ENCODE measurements at places on chromosomes 5 and 9.

DNA sequence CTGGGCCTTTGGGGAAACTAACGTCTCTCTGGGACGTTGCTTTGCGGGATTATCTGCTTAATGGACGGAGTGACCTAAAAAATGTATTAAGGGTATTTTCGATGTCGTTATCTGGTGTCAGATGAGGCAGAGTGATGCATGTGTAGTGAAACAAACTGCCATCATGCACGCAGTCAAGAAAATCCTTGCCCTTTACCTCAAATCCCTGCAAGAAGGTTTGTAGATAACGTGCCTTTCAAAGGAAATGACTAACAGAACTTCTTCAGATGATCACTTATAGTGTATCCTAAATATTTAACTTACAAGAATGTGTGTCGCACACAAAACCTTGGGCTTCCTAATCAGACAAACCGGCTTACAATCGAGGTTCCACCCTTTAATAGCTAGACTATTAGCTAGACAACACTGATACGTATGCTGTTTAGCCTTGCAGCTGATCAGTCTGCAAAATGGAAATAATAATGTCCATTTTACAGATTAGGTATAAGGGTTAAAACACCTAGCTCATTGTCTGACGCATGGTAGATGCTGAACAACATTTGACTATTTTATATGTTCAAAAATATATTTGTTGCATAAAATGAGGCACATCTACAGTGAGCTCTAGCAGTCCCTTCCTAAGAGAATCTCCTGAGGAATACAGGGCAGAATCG lies 541 bp upstream of the TBCA start:
- no peak for DNase-seq

DNA sequence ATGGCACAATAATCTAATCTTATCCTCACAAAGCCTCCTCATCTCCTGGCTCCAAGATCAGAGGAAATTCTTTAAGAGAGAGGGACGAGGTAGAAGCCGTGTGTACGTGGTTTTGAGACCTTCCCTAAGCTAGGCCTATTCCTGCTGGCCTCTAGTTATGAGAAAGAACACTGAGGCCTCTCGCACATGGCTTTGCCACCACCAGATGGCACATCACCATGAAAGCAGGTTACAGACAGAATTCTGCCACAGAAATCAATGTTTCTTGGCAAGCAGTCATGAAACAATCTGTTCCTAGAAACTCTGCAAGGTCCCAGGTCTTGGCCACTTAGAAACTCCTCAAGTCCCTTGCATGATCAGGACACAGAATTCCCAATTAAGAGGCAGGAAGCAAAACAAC lies 268.2 kb upstream of the TAS2R1 start:
- no peak for DNase-seq

DNA sequence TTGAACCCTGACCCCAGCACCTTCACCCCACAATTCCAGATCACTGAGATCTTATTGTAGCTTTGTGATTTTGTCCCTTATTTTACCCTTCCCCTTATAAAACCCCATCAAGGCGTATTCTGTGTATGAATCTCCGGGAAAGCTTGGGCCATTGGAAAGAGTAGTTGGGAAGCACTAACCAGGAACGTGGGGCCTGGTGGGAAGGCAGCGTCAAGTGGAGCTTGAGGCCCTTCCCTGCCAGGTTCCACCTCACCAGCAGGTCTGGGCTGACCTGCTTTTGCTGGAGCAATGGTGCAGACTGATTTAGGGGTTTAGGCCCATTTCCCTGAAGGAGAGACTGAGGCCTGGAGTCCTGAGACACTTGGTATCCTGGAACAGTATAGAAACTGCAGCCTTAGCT lies 9.3 kb downstream of the PHF2 start:
- no peak for DNase-seq

GRCh38 chr5:6185574-6185973 lies 192.8 kb downstream of the MED10 start:
- no peak for DNase-seq

- no peak for DNase-seq
These were observed 426 bp downstream of the C7 start for GRCh38 chr5:40909723-40910122.

DNA sequence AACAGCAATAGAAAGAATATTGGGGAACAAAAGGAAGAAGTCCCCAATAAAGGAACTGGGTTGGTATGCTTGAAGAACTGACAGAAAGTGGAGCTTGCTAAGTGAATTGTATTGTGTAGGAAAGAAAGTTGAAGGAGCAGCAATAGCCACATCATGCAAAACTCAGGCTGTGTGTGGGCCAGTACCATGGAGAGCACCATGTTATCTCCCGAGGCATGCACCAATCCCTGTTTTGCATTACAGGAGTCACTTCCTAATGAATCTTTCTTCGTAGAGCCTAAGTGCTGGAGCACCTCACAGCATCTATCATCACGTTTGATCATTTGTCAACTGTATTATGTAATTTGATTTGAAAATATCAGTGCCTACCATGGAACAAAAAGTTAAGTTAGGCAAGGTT lies 137.7 kb upstream of the NMUR2 start:
- no peak for DNase-seq

DNA sequence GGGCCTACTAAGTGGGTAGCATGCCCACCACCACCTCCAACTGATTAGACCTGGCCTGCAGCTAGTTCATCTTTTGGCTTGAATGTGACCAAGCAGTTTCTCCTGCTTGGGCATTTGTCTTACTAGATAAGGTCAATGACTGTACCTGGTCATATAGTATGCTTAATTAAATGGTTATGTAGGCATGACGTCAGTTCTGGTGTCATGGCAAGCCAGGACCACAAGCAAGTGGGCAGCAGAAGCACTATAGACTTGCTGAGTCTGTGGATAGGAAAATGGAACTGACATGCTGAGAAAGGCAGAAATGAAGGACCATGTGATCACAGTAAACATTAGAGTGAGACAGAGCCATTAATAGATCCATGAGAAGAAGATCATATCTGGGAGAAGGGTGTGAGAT lies 55.6 kb upstream of the C6 start:
- no peak for DNase-seq

DNA sequence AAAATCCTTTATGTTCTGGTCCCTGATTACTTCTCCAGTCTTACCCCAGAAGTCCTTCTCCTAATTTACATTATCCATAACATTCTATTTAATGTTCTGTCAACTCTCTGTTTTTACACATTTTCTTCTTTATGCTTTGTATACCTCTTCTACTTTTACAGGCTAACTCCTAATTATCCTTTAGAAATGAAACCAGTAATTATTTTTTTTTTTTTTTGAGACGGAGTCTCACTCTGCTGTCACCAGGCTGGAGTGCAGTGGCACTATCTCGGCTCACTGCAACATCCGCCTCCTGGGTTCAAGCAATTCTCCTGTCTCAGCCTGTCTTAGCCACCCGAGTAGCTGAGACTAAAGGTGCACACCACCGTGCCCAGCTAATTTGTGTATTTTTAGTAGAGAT lies 9.0 kb downstream of the CENPK start:
- no peak for DNase-seq

- no peak for DNase-seq
These were observed 174.0 kb downstream of the NR3C1 start for GRCh38 chr5:143229426-143229895.

DNA sequence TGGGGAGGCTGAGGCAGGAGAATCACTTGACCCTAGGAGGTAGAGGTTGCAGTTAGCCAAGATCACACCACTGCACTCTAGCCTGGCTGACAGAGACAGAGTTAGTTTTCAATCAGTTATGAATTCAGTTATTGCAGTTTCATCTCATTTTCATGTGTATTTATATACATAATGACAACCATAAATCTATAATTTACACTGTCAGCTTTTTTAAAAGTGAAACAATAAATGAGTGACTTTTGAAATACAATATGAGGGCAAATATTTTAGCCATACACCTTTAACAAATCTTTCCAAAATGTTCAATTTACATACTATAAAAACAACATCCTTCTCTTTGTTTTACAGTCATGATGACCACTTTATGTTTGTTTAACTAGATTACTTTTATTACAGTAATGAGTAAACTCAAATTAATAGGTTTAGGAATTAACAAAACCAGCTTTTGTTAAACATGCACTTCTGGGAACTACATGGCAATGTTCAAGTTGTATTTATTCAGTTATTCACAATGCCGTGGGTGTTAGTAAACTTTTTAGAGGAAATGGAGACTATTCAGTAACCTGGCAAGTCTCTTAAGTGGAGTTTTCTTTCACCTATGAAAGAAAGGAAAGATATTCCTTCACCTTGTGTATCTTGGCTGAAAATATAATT lies 12.7 kb downstream of the TYRP1 start:
- DNase-seq, result no peak

- no peak for DNase-seq
These were observed 73.6 kb downstream of the ANKRD55 start for GRCh38 chr5:56159521-56159947.

DNA sequence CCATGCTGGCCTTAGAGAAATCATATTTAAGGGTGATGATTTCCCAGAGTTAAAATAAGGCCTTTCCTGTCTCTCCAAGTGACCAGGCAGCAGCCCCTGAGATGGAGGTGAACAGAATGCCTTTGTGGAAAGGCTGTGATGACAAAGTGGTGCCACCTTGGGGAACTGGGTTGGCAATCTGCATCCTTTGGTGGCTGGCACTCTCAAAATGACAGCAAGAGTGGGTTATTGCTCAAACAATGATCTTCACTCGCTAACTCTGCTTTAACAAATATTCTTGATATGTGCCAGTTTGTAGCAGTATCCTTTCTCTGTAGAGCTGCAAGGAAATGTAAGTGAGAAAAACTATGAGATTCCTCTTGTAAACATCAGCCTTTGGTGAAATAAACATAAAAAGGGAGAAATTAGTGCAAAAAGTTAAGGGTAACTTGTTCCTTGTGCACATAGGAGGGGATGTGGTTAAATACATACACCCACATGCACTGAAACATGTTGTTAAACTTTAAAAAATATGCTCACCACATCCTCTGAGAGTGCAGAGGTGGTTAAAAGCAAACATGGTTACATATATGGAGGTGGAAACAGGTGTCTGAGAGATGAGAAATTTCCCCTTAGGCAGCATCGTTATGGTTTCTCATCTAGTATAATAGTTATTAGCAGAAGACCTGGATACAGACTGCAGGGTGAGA lies 373.4 kb upstream of the CTNND2 start:
- no peak for DNase-seq

DNA sequence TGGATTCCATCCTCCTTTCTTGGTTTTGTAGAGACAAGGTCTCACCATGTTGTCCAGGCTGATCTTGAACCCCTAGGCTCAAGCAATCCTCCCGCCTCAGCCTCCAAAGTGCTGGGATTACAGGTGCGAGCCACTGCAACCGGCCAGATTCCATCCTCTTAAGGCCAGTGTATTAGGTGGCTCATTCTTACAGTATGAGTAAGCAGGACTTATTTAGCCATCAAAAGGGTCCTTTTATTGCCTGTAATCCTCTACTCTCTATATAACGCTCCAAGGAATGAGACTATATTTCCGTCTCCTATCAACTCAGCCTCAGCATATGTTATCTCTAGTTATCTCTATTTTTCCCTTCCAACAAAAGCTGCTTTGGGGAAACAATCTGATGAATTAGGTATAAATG lies 3.0 kb upstream of the ERBIN start:
- DNase-seq, result no peak

GRCh38 chr9:83030391-83031107 lies 32.4 kb downstream of the RASEF start:
- DNase-seq, result no peak

GRCh38 chr9:136378170-136379002 lies 4.9 kb upstream of the CARD9 start:
- DNase-seq, result no peak

DNA sequence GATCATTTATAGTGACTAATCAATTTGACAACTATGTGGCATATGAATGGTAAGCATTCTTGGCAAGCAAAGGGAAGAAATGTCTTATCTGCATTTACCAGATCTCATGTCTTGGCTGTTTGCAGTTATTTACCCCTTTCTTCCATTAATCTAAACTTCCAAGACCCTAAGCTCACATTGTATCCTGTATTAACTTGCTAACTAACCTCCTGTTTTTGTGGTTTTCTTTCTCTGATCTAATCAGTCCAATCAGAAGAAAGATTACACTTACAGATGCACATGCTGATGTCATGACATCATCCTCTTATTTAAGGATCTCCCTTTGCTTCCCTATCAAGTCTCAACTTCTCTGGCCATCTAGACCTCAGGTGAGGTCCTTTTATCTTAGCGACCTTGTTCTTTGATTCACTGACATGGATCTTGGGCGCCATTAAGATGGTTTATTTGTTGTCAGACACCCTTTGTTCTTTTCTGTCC lies 95.5 kb downstream of the F2RL2 start:
- no peak for DNase-seq

DNA sequence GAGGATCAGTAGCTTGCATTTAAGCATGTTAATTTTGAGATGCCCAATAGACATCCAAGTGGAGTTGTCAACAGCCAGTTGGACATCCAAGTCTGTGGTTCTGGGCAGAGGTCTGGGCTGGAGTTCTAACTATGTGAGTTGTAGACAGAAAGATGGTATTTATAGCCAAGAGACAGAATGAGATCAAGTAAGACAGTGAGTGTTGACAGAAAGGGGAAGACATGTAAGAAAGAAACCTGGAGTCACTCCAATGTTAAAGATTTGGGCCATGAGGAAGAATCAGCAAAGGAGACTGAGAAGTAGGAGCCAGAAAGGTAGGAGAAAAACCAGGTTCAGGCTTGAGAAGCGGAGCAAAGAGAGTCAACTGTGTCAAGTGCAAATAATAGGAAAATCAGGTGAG lies 95.5 kb upstream of the PUM3 start:
- no peak for DNase-seq

DNA sequence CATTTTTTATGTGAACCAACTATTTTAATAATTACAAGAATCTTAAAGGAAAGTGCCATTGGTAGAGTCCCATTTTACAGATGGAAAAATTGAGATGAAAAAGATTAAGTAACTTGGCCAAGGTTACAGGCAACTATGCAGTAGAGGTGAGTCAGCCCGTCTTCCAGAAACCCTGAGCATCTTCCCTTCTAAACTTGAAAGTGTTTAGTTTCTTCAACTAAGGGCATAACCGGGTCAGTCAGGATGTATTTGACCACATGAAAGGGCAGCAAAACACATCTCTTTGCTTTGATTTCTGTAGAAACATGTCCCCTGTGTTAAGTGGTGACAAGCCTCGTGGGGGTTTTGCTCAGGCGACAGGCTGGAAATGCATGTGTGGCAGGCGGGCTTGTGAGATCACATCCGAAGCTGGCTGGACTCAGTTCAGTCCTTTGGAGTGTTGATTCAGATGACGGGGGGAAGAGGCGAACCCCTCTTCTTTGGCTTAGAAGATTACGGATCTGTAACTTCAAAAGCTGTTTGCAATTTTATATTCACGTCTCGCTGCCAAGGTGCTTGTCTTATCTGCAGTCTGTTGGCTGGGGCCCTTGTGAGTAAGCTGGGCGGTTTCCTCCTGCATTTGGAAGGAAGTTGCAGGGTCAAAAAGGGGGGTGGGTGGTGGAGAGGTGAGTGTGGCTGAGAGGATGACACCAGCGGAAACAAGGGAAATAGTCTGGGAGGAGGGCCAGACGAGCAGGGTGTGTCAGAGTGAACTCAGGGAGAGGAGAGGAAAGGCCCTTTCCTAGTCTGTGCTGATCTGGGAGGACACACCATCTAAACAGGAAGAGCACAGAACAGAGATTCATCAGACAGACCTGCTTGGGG lies 78.9 kb upstream of the RPS23 start:
- peak; percentile 68 for DNase-seq

- DNase-seq, result peak; percentile 61
These were observed 810 bp downstream of the VPS13A start for GRCh38 chr9:77177894-77178794.

GRCh38 chr9:4108754-4109465 lies 191.0 kb downstream of the GLIS3 start:
- no peak for DNase-seq

All from activated CD8-positive, alpha-beta memory T cell treated with anti-CD3 and anti-CD28 coated beads, Interleukin-2, amount 50 U/mL, for 4 hours (primary cell).